ENCODE measurements at places on chromosomes 2 and 18.

GRCh38 chr2:43724728-43725526 is 48.7 kb upstream of the C1GALT1C1L start:
- DNase-seq: no peak

- no peak for DNase-seq
Observed at GRCh38 chr2:25797620-25798488, 80.4 kb downstream of the ASXL2 start.

DNA sequence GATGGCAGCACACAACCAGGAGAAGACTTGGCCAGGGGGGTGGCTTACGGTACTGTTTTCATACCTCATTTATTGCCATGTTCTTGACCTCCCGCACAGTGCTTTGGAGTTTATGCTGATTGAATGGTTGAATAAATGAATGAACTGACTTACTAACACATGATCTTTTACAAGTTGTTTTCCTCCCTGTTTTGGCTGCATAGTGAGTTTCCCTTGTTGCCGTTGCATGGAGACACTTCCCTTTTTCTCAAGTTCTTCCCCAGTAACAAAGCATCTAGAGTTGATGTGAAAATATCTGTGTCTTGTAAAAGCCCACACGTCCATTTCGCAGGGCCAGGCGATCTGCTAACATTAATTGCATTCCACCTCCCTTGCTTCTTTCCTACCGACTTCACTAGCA is 35.7 kb upstream of the RAB1A start:
- peak; percentile 69 for DNase-seq

DNA sequence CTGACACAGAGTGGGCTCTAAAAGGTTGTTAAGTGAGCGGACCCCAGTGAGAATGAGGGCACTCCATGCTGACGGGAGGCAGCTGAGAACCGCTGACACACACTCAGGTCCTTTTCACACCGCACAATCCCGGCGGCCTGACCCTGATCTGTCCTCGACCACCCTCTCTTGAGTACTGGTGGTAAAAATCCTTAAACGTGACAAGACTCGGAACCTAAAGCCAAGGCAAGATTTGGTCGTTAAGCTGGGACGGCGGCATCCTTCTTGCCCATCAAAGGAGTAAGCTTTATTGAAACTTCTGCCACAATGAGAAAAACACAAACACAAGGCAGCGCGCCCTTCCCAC is 569 bp downstream of the TMX3 start:
- peak; percentile 15 for DNase-seq

DNA sequence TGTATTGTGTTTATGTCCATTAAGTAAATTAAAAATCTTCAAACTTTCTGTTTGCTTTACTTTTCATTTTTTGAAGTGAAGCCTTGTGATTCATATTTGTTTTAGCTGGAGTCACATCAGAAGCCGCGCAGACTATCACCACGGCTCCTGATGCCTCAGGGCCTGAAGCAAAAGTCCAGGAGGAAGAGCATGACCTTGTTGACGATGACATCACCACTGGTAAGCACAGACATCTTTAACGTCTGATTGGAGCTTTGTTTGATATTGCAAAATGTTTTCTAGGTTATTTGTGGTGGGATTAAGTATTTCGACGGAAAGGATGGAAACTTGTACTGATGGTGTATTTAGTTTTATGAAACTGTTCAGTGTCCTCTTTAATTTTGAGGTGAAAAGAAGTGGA is 164.8 kb downstream of the WDR7 start:
- no peak for DNase-seq

DNA sequence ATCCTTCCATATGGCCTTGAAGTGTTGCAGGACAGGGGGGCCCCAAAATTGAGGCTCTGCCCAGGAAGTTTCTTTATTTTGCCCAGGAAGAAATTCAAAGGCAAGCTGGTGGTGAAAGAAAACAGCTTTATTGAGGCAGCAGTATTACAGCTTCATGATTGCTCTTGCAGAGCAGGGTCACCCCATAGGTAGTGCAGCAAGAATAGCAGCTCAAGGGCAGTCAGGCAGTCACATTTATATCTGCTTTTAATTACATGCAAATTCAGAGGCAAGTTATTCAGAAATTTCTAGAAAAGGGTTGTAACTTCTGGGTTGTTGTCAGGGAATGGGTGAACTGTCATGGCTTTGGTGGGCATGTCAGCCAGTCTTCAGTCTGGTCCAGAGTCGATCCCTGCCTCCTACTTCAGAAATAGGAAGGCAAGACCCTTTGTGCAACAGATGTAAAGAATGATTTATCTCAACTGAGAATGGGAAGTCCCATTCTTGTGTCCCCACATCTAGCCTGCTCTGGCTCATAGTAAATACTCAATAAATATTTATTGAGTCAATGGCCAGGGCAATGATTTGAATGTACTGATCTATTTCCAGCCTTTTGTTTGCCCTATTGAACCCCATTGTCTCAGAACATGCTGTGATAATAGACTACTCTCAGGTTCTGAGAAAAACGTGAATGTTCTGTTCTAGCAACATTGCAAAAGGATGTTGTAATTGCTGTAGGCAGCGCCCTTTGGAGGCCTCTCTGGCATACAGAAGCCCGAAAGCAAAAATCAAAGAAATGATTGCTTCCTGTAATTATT is 129.8 kb downstream of the MYO3B start:
- DNase-seq: no peak

- DNase-seq: no peak
Observed at GRCh38 chr18:37314534-37314933, 251.1 kb downstream of the CELF4 start.

DNA sequence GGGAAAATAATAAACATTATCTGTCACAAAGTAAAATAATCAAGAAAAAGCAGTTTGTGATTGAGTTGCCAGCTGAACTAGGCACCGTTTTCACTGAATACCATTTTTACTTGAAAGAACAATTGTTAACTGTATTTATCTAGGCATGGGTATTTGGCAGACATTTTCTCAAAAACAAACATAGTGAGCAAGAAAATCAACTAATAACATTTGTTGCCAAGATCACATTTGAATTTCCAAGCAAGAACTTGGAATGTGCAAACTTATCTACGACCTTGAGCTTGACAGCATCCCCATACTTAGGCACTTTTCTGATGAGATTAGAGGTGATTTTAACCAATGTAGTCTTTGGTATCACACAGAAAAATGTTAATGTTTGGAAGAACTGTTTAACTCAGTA is 16.7 kb downstream of the SS18 start:
- DNase-seq: peak; percentile 55

DNA sequence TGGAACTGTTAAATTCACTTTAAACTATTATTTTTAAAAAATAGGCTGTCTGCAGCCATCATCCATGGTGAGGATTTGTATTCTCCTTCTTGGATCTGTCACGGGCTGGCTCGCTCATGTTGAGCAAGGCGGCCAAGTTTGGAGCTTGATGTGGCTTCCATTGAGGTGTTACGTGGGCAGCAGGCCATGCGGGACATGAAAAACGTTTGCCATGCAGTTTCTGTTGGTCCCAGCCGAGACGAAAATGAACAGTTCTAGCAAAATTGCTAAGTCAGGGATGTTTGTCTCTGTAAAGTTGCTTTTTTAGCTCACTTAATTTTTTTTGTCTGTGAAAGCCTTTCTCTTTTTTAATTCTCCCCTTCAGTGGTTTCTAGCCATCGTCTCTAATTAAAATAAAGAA is 70.2 kb upstream of the MGAT5 start:
- no peak for DNase-seq

DNA sequence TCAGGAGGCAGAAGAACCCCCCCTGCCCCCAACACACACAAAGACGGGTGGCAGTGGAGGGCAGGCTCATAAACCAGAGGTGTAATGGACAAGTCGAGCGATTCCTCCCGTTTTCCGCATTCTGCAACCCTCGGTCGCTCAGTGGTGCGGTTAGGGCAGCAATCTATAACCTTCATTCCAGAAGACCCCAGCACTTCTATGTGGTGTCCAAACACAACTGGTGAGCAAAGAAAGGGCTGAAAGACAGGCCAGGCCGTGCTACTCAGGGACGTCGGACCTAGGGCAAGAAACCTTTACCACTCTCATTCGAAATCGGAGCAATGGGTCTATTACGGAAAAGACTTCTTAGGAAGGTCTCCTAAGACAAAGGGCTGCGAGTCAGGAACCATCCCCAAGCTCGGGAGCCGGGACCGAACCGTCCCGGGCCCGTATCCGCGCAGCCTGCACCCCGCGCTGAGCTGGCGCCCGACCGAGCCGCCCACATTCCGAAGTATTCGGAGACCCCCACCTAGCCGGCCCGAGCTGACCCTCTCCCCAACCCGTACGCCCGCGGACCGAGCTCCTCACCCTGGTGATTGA is 568 bp downstream of the ARL5A start:
- DNase-seq: no peak

GRCh38 chr2:201257956-201258665 is 2.2 kb upstream of the CASP8 start:
- no peak for DNase-seq

DNA sequence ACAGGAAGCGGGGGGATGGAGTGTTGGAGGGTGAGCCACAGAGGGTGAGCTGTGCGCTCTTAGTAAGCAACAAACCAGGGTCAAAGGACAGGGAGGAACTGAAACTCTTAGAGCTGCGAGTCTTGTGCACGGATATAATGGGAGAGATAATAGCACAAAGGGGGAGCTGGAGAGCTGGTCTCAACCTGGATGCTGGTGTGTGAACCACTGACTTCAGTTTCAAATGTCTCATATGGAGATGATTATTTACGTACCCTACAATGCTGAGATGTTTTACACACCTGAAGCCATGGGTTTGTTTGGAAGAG is 35.9 kb downstream of the PTGR3 start:
- DNase-seq: no peak

- DNase-seq: no peak
Observed at GRCh38 chr2:239108459-239108858, 260.6 kb downstream of the TWIST2 start.

- DNase-seq: no peak
Observed at GRCh38 chr2:99863903-99864270, 278.5 kb downstream of the AFF3 start.

DNA sequence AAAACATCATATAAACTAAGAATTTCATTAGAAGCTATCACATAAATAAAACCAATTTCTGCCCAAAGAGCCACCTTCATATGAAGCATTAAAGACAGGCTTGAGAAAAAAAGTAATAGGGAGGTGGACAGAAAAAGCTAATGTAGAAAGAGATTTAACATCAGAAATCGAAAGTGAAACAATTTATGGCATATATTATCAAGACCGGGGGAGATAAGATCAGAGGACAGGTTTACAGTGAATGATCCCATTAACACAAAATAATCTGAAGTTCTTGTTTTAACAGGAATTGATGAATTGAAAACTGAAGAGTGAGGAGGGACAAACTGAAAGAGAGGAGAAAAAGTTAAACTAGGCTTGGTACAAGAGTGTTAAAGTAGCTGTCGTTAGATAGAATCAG is 786.3 kb upstream of the FSHR start:
- DNase-seq: no peak

DNA sequence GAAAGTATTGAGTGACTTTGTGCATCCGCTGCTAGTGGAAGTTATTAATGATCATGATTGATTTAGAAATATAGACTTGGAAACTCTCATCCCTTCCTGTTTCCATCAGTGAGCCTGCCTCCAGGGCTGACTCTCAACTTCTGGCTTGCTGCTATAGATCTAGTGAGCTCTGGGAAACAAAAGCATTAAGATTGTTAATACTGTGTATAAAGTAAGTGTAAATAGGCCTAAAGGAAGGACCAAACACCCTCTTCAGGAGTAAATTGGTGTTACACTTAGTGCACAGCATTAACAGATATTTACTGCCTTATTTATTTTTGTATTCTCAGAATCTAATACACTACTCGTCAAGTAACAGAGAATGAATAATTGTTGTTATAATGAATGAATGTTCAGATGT is 285.6 kb downstream of the THSD7B start:
- DNase-seq: no peak

DNA sequence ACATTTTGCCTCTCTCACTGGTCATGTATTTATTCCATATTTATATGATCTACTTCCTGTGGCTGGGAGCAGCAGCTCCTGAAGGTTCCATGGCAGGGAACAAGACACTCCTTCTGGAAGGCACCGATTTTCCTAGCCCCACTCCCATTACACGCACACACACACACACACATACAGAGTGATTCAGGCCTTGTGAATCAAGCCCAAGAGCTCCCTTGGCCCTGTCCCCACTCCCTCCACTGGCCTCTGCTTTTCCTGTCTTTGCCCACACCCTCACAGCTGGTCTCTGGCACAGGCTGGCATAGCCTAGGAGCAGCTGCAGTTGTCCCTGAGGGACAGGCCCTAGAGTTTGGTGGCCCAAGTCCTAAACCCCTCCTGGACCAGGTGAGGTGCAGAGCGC is 201.7 kb downstream of the NAPG start:
- peak; percentile 65 for DNase-seq

GRCh38 chr2:139790807-139791752 is 1010.9 kb upstream of the NXPH2 start:
- DNase-seq: peak; percentile 67

- peak; percentile 31 for DNase-seq
Observed at GRCh38 chr2:162768656-162769055, 69.9 kb downstream of the KCNH7 start.

DNA sequence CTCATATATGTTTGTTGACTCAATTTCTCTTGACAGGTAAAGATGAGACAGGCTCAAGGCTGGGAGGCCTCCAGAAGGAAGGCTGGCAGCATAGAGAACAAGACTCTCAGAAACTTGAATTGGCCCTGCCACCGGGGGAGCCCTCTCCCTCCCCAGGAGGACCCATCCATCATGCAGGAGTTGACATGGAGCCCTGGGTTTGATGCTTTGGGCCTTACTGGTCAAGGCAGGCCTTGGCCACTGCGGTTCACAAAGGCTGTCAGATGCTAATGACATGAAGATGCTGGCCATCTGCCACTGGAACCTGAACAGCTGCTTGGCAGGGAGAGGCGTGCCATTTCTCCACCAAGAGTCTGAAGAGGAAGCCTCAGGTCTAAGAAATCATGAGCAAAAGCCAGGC is 193.6 kb downstream of the MTCL1 start:
- DNase-seq: no peak

- no peak for DNase-seq
Observed at GRCh38 chr2:16198166-16198912, 258.0 kb downstream of the MYCN start.

DNA sequence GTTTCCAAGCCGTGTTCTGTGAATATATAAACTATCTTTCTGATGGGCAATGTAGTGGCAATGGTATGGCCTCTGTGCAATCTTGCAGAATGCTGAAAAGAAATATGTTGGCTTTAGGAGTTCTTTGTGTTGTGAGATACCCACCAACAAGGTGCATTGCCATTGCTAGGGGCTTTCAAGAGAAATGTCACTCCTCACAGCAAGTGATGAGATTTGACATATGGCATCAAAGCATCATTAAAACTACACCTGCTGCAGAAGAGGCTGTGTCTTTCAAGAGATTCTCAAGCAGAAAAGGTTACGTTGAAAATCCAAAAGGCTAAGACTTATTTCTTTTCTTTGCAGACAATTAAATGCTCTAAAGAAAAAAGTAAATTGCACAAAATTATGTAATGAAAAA is 1110.8 kb downstream of the CBLN2 start:
- DNase-seq: no peak

- no peak for DNase-seq
Observed at GRCh38 chr18:10134204-10134603, 220.4 kb downstream of the VAPA start.

- peak; percentile 53 for DNase-seq
Observed at GRCh38 chr2:32355976-32356680, 695 bp upstream of the BIRC6 start.

Measured in pons (tissue), 1 donor.